T-helper 17 cell (primary cell): ENCODE measurements at places on chromosomes 4 and X. TPM values are rescaled to one million over a fixed set of nuclear protein-coding genes. Genes with fewer than 3 reads are reported as not detected.

The GPR82 gene
- not detected for total RNA-seq

The PPP2R3B gene
- 18.5 TPM for total RNA-seq

The GAGE12F gene
- not detected for total RNA-seq

The SHROOM3 gene
- total RNA-seq, result not detected

The PAK3 gene
- total RNA-seq, result 2.7 TPM

The MAGEA9 gene
- total RNA-seq, result not detected

DNA sequence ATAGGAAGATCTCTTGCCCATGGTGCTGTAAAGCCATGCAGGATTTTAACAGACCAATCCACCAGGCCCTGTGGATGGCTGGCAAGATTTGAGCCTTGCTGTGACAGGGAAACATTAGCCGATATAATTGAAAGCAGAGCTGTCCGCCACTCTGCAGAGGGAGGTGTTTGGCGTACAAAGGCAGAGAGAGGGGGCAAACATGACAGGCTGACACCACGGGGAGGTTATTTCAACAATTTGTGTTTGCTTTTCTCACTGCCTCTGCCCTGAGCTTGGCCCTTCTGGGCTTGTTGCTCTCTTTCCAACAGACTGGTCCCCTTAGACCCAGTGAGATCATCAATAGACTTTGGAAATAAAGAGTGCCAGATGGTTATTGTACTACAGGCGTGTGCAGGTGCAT lies 59.4 kb downstream of the CLNK start:
- H3K4me3 ChIP-seq, result no peak overlapping the region
- H3K27me3 ChIP-seq, result no peaks in the 10 kb centered on the region
- peaks cover 4% of the 10 kb centered on the region for H3K4me1 ChIP-seq
- H3K27ac ChIP-seq, result no peak overlapping the region
- DNase-seq, result no peak

GRCh38 chr4:81806485-81806884 lies 334.8 kb upstream of the RASGEF1B start:
- peaks cover 4% of the 10 kb centered on the region for H3K4me1 ChIP-seq
- DNase-seq, result no peak
- H3K27ac ChIP-seq, result no peak overlapping the region
- H3K4me3 ChIP-seq, result no peak overlapping the region

GRCh38 chr4:98261405-98262291 lies 464 bp downstream of the RAP1GDS1 start:
- H3K27me3 ChIP-seq, result no peaks in the 10 kb centered on the region
- peaks cover 50% of the 10 kb centered on the region for H3K4me1 ChIP-seq
- peak; percentile 23 for DNase-seq
- H3K36me3 ChIP-seq, result peaks cover 2% of the 10 kb centered on the region
- H3K4me3 ChIP-seq, result peak overlapping the region; percentile 98

GRCh38 chr4:38734911-38735310 lies 47.9 kb downstream of the TLR10 start:
- peaks cover 5% of the 10 kb centered on the region for H3K4me1 ChIP-seq
- H3K27ac ChIP-seq, result no peak overlapping the region
- H3K4me3 ChIP-seq, result no peak overlapping the region
- H3K27me3 ChIP-seq, result peaks cover 5% of the 10 kb centered on the region
- H3K36me3 ChIP-seq, result peaks cover 3% of the 10 kb centered on the region

- H3K27me3 ChIP-seq, result no peaks in the 10 kb centered on the region
- H3K27ac ChIP-seq, result peak overlapping the region; percentile 71
- peaks cover 10% of the 10 kb centered on the region for H3K36me3 ChIP-seq
These were observed 56.3 kb downstream of the PKD2 start for GRCh38 chr4:88063634-88064296.

- H3K4me3 ChIP-seq, result no peak overlapping the region
- H3K4me1 ChIP-seq, result no peaks in the 10 kb centered on the region
- H3K27me3 ChIP-seq, result peaks cover 4% of the 10 kb centered on the region
- no peaks in the 10 kb centered on the region for H3K36me3 ChIP-seq
- no peak for DNase-seq
- no peak overlapping the region for H3K27ac ChIP-seq
These were observed 10.9 kb upstream of the TET2 start for GRCh38 chr4:105135785-105136184.

DNA sequence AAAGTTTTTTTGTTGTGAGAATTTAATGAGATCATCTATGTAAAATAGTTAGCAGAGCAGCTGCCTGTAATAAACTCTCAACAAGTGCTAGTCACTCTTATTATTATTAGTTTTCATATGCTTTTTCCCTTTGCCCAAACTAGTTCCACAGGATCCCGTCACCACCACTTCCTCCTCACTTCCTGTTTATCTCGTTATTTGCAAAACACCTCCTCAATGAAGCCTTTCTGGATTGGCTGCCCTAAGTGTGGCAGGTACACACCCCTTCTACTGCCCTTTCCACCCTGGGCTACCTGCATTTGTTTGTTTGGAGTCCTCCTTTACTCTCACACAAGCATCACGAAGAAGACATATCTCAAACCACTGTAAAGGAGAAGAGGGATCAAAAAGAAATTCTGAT lies 54.4 kb upstream of the KLF3 start:
- H3K4me1 ChIP-seq, result peaks cover 37% of the 10 kb centered on the region
- no peak for DNase-seq
- peak overlapping the region; percentile 54 for H3K27ac ChIP-seq
- no peak overlapping the region for H3K4me3 ChIP-seq
- H3K36me3 ChIP-seq, result peaks cover 2% of the 10 kb centered on the region

DNA sequence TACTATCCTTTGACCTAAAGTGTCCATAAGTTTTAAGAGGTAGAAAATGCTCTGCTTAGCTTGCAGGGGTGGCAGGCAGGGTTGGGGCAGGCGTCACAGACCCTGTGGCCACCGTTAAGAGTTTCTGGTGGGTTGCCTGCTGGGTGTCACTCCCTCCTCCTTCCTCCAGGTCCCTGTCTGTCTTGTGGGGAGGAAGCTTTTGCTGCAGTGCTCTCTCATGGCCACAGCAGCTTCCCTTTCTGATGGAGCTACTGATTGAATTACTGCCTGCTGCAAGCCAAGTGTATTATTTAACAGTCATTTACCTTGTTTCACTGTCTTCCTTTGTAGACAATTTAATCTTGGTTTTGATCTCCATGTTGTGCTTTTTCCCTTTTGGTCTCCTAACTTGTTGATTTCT lies 384.6 kb downstream of the IDS start:
- no peak overlapping the region for H3K27ac ChIP-seq
- H3K4me3 ChIP-seq, result no peak overlapping the region
- H3K36me3 ChIP-seq, result peaks cover 2% of the 10 kb centered on the region
- DNase-seq, result no peak

DNA sequence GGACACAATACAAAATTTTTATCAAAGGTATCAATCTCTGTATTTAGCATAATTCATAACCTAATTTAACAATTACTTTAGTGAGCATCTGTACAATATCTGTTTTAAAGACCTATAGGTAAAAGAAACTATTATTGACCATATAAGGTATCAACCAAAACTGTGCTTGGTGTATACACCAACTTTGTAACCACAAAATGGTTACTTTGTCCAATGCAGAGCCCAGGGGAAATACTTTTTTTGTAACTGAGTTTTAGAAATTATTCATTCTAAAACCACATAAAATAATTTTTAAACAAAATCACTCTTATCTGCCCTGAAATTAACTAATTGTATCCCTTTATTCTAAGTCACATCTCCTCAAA lies 5.0 kb downstream of the CXXC4 start:
- H3K27ac ChIP-seq, result peak overlapping the region; percentile 79
- no peak overlapping the region for H3K4me3 ChIP-seq
- peaks cover 41% of the 10 kb centered on the region for H3K27me3 ChIP-seq
- DNase-seq, result no peak
- peaks cover 26% of the 10 kb centered on the region for H3K4me1 ChIP-seq
- no peaks in the 10 kb centered on the region for H3K36me3 ChIP-seq

- H3K27me3 ChIP-seq, result no peaks in the 10 kb centered on the region
- peaks cover 32% of the 10 kb centered on the region for H3K4me1 ChIP-seq
- peak overlapping the region; percentile 97 for H3K27ac ChIP-seq
These were observed 1.2 kb downstream of the GNPDA2 start for GRCh38 chr4:44725166-44725565.

GRCh38 chrX:147935156-147935758 lies 23.5 kb downstream of the FMR1 start:
- H3K27ac ChIP-seq, result no peak overlapping the region
- H3K4me1 ChIP-seq, result no peaks in the 10 kb centered on the region
- H3K4me3 ChIP-seq, result no peak overlapping the region
- H3K27me3 ChIP-seq, result no peaks in the 10 kb centered on the region
- DNase-seq, result no peak
- no peaks in the 10 kb centered on the region for H3K36me3 ChIP-seq

DNA sequence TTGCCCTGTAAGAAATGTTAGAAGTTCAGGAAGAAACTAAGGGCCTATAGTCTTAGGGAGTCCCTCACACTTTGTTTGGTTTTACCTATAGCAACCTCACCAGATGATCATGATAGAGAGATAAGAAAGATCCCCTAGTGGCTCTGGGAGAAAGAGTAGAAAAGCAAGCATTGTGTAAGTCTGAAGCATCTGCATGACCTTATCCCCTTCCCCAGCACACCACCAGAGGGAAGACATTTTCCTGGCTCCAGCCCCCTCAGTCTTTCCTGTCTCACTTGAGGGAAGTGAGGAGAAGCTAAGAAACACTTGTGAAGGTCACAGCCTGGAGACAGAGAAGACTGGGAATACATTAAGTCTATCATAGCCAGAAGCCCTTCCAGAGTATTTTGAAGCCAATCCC lies 154.0 kb downstream of the EVC2 start:
- no peaks in the 10 kb centered on the region for H3K36me3 ChIP-seq
- DNase-seq, result no peak
- H3K4me3 ChIP-seq, result no peak overlapping the region
- no peaks in the 10 kb centered on the region for H3K4me1 ChIP-seq
- H3K27me3 ChIP-seq, result no peaks in the 10 kb centered on the region

DNA sequence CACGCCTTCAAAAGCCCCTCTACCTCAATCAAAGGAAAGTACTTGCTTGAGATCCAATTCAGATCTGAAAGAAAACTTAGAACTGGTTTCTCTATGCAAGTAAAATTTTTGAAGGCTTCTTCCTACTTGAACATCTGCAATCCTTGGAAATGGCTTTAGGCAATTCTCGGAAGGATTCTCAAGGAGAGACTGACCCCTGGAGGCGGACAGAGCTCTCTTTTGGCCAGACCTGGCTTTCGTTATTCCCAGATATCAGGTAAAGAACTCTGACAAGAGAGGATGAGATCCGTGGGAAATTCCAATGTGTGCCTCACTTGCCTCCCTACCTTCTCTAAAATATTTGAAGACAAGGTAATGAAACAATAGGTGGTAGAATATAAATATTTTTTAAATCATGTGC lies 670.3 kb upstream of the FAM241A start:
- no peak overlapping the region for H3K4me3 ChIP-seq
- H3K27me3 ChIP-seq, result no peaks in the 10 kb centered on the region
- no peak overlapping the region for H3K27ac ChIP-seq
- no peak for DNase-seq

GRCh38 chrX:68681443-68681941 lies 34.0 kb downstream of the STARD8 start:
- no peaks in the 10 kb centered on the region for H3K27me3 ChIP-seq
- no peak overlapping the region for H3K27ac ChIP-seq
- H3K4me1 ChIP-seq, result peaks cover 5% of the 10 kb centered on the region
- no peaks in the 10 kb centered on the region for H3K36me3 ChIP-seq

DNA sequence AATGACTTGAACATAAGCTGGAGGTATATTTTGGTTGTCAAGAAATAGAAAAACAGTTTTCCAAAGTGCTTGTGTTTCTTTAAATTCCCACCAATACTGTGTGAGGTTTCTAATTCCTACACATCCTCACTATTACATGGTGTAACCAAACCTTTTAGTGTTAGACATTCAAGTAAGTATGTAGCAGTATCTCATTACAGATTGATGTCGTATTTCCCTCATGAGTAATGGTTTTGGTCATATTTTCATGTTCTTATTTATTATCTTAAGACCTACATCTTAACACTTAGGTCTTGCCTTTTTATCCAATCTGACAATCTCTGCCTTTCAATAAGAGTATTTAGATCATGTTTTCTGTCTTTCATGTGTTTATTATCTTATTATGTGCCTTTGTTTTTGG lies 253.7 kb upstream of the ANXA10 start:
- no peaks in the 10 kb centered on the region for H3K4me1 ChIP-seq
- H3K36me3 ChIP-seq, result no peaks in the 10 kb centered on the region
- DNase-seq, result no peak
- no peak overlapping the region for H3K4me3 ChIP-seq
- no peak overlapping the region for H3K27ac ChIP-seq

DNA sequence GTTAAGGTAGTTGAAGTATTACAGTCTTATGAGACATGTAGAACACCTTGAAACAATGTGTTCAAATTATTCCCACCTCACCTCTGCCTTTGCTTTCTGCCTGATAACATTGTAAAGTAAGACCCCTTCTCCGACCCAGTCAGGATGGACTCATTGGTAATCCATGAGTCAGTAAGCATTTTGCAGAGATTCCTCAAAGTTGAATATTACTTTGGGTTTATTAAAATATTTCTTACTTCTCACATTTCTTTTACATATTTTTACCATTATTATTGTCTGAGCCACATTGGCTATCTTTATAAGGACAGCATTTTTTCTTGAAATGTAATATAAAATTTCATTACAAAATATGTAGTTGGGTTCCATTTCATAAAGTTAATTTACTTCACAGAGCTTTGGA lies 201.6 kb downstream of the BMPR1B start:
- H3K4me1 ChIP-seq, result no peaks in the 10 kb centered on the region
- DNase-seq, result no peak
- H3K36me3 ChIP-seq, result no peaks in the 10 kb centered on the region
- H3K27me3 ChIP-seq, result no peaks in the 10 kb centered on the region
- H3K4me3 ChIP-seq, result no peak overlapping the region

DNA sequence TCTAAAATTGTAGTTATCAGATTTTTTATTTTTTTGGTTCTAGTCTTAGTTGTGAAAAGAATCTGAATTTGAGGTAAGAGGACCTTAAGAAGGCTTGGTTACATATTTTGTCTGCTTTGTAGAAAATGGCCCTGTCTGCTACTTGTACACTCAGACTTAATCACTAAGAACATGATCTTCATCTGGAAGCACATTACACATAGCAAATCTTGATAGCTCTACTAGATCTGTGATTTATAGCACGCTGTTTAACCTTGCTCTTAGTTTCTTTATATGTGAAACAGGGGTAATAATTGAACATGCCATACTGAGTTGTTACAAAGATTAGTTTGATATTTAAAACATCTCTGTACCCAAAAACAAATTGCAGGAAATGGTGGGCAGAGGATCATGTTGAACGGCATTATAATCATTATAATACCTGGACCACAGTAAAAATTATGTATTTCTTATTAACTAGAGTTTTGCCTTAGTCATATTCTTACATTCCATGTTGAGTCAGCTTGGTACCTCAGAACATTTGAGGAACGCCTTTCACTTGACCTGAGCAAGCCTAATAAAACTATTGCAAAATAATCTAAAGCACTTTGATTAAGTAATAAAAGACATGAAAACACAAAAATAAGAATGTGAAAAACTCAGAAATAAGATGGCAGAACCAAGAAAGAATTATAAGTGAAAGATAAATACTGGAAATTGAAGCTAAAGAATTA lies 738.0 kb upstream of the AADAT start:
- H3K4me3 ChIP-seq, result no peak overlapping the region
- no peak for DNase-seq
- H3K4me1 ChIP-seq, result no peaks in the 10 kb centered on the region
- H3K27me3 ChIP-seq, result no peaks in the 10 kb centered on the region
- no peak overlapping the region for H3K27ac ChIP-seq
